ENCODE measurements at places on chromosomes 3 and 15.

GRCh38 chr3:130892759-130893375, 1.0 kb upstream of the ATP2C1 start:
- H3K36me3 ChIP-seq, result no peaks in the 10 kb centered on the region
- H3K4me3 ChIP-seq, result peak overlapping the region; percentile 87
- H3K27me3 ChIP-seq, result no peaks in the 10 kb centered on the region
- H3K27ac ChIP-seq, result peak overlapping the region; percentile 78
- DNase-seq, result peak; percentile 46

- H3K27me3 ChIP-seq, result no peaks in the 10 kb centered on the region
- peaks cover 40% of the 10 kb centered on the region for H3K4me1 ChIP-seq
- DNase-seq, result peak; percentile 47
- H3K36me3 ChIP-seq, result peaks cover 2% of the 10 kb centered on the region
- peak overlapping the region; percentile 14 for H3K27ac ChIP-seq
Observed at GRCh38 chr3:23710555-23710954, 95.2 kb upstream of the UBE2E1 start.

DNA sequence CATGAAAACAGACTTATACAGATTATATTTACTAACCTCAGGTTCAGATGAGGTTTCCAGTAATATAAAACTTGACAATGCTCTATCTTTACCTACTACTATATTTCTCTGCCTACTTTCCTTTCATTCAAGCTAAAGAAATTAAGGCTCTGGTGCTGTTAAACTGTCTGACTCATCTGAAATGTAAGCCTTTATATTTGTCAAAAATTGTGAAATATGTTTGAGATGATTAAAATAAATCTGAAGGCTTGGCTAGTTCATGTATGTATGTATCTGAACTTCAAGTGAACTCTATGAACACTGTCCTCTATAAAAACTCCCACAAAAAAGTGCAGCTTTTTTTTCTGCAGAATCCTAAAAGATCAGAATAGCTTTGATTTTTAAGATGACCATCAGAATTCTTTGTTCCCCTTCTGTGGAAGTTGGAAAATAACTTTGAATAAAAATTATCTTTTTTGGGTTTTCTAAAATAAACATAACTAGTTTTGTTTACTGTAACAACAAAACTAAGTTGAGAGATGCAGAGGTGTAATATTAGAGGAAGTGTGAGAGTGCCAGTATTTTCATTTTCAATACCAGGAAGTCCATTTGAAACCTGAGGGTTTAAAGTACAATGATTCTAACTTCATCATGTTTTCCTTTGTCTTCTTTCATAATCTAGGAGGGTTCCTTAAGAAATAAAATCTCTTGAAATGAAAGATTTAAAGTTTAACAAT, 42.2 kb downstream of the ILDR1 start:
- H3K27ac ChIP-seq, result no peak overlapping the region
- H3K4me1 ChIP-seq, result no peaks in the 10 kb centered on the region
- H3K27me3 ChIP-seq, result no peaks in the 10 kb centered on the region
- H3K4me3 ChIP-seq, result no peak overlapping the region
- DNase-seq, result no peak

DNA sequence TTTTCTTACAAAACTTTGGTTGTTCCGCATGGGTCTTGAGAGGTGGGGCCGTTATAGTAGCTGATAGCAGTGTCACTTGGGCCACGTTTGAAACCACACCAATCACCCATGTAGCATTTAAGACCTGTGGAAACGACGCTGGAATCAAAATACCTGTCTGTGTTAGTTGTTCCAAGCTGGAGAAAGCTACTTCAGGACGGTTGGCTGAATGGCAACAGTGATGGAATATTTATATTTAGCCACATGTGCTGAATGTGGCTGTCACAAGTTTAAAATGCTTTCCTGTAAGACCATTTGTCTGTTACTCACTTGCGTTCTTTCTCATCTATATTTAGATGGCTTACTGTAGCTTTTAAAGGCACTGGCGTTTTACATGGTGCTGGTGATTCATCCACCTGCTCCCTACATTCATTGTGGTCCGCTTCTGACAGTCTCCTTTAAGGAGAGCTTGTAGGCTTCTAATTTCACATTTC, 1.4 kb downstream of the DNAJA4 start:
- no peaks in the 10 kb centered on the region for H3K36me3 ChIP-seq
- DNase-seq, result no peak
- H3K4me1 ChIP-seq, result peaks cover 4% of the 10 kb centered on the region
- no peak overlapping the region for H3K27ac ChIP-seq

GRCh38 chr3:49781415-49782199, 4.7 kb downstream of the IP6K1 start:
- H3K27me3 ChIP-seq, result no peaks in the 10 kb centered on the region
- peaks cover 10% of the 10 kb centered on the region for H3K4me1 ChIP-seq
- peaks cover 19% of the 10 kb centered on the region for H3K36me3 ChIP-seq
- H3K4me3 ChIP-seq, result no peak overlapping the region
- H3K27ac ChIP-seq, result no peak overlapping the region

- no peaks in the 10 kb centered on the region for H3K36me3 ChIP-seq
- H3K27me3 ChIP-seq, result no peaks in the 10 kb centered on the region
- peaks cover 9% of the 10 kb centered on the region for H3K4me1 ChIP-seq
- no peak overlapping the region for H3K27ac ChIP-seq
- no peak for DNase-seq
Observed at GRCh38 chr3:131427226-131427625, 45.7 kb downstream of the NUDT16 start.

- H3K27me3 ChIP-seq, result no peaks in the 10 kb centered on the region
- no peak for DNase-seq
- no peak overlapping the region for H3K27ac ChIP-seq
- peaks cover 13% of the 10 kb centered on the region for H3K36me3 ChIP-seq
Observed at GRCh38 chr3:67415511-67415910, 238.9 kb downstream of the SUCLG2 start.

DNA sequence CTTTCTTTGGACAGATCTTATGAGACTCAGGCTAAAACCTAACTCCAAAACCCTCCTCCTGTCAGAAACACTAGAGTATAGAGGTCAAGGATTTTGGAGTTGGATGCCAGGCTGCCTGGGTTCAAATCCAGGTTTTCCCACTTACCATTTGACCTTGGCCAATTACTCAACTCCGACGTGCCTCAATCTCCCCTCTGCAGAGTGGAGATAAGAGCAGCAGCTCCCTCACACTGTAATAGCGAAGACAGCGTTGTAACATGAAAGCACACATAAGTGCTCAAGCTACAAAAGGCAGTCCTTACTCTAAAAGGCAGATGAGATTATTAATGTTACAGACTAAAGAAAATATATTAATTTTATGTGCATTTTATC, 90.1 kb downstream of the IGF2BP2 start:
- no peak overlapping the region for H3K4me3 ChIP-seq
- no peak for DNase-seq
- H3K27me3 ChIP-seq, result no peaks in the 10 kb centered on the region
- H3K36me3 ChIP-seq, result peaks cover 2% of the 10 kb centered on the region

- no peaks in the 10 kb centered on the region for H3K36me3 ChIP-seq
- peaks cover 3% of the 10 kb centered on the region for H3K4me1 ChIP-seq
- H3K4me3 ChIP-seq, result no peak overlapping the region
- DNase-seq, result no peak
Observed at GRCh38 chr3:169110633-169111032, 552.9 kb downstream of the MECOM start.

DNA sequence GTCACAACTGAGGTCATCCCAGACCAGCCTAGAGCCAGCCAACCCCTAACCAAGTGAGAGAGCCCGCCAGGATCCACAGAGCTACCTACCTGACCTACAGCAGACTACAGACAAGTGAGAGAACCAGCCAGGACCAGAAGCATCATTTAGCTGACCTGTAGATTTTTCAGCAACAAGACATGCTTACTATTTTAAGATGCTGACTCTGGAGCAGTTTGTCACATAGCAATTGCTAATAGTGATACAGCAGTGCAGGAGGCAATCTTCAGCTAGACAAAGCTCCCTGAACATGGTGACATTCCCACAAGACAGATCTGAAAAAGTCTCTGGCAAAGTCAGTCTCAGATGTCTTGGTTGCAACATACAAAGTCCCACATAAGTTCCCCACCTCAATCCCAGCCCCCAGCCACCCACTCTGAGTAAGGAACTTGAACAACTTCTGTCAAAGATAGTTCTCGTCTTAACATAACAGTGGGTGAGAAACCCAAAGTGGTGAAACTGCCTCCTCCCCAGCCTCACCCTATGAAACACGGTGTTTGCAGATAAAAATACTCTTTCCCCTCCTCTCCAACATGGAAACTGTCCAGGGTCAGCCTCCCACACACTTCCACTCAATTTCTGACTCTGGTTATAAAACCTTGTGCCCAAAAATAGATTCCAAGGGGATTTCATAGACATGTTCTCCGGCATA, 120.3 kb upstream of the SLC6A11 start:
- H3K4me3 ChIP-seq, result no peak overlapping the region
- H3K27ac ChIP-seq, result no peak overlapping the region
- DNase-seq, result no peak
- no peaks in the 10 kb centered on the region for H3K36me3 ChIP-seq
- H3K4me1 ChIP-seq, result no peaks in the 10 kb centered on the region

DNA sequence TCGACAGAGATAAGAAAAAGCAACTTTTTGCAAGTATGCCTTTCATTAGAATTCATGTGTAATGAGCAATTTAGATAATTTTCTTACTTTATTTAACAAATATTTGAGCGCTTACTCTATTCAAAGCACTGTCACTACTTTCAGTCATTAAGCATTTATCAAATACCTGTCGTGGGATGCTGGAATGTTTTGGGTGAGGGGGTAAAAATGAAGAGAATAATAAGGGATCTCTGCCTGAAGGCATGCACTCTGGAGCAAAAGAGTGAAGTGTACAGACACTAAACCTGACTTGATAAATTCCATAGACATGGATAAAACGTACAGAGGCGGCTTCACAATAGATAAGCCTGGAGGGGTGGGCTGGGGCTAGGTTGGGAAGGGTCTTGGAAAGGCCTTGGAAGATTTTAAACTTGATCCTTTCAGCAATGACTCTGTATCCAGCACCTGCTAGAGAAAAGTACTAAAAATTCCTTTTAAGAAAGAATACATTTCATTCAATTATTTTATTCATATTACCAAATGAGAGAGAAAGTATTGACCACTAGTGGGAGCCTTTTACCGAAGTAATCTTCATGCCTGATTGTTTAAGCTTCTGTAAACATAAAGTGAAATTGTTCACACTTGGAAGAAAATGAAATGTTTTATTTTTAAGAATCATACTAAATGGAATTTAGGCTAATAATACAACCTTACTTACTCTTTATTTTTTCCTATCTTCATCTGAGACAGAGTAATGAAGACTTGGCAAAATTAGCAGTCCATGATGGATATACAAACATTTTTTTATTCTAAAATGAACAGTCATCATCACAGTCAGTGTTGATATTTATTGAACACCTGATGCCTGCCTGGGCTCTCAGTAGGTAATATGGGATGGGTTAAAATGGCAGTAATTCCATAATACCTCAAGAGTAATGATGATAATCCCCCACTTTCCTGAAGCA, 113.2 kb downstream of the PPP2R3A start:
- H3K27me3 ChIP-seq, result no peaks in the 10 kb centered on the region
- no peak overlapping the region for H3K4me3 ChIP-seq
- no peak for DNase-seq
- H3K36me3 ChIP-seq, result peaks cover 25% of the 10 kb centered on the region

DNA sequence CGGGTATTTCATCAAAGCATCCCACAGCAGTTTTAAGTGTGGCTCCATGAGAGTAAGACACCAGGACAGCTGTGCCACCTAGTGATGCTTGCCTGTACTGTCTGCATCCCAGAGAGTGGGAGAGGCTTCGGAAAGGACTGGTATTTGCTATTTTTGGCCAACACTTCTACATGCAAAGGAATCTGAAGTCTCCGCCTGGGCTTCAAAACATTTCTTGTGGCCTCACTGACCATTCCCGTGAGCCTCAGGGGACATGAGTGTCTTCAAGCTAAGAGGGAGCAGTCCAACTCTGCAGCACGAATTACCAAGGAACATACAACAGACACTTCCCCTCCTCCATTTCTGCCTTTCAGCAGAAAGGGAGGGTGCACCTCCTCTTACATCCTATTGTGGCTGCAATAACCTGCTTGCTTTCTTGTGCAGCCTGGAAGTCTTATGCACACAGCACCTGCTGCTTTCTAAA, 177.5 kb downstream of the RORA start:
- no peak overlapping the region for H3K4me3 ChIP-seq
- peak overlapping the region; percentile 48 for H3K27ac ChIP-seq
- H3K4me1 ChIP-seq, result peaks cover 47% of the 10 kb centered on the region
- no peaks in the 10 kb centered on the region for H3K27me3 ChIP-seq
- H3K36me3 ChIP-seq, result no peaks in the 10 kb centered on the region
- peak; percentile 37 for DNase-seq

DNA sequence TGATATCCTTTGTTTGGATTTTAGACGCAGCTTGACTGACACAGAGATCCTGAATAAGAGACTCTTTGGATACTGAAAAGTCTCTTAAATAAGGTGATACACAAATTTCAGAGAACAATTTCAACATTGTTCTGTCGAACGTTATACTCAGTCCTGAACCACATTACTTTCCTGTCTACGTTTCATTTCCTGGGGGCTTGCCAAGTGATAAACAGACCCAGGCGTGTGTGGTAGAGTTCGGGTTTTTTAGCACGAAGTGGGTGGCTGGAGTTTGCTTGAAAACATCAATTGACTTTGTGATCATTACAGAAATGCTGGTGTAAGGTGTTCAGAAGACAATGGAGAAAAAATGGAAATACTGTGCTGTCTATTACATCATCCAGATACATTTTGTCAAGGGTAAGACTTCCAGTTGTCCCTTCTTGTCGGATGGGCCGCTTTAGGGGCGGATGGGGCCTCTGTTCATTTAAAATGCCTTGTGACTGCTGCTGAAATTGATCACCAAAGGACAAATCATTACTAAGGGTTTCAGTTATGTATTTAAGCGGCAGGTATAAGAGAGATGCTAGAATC, at the start of gene CD96:
Gene CD96 (plus strand): TSS at position 287 of the 573 bp plus-strand sequence. CDS start 52 bp downstream, at position 339.
- H3K36me3 ChIP-seq, result no peaks in the 10 kb centered on the region
- H3K4me3 ChIP-seq, result no peak within 1 kb of the TSS

- DNase-seq, result no peak
- H3K4me1 ChIP-seq, result peaks cover 40% of the 10 kb centered on the region
- no peak overlapping the region for H3K4me3 ChIP-seq
- no peak overlapping the region for H3K27ac ChIP-seq
- no peaks in the 10 kb centered on the region for H3K36me3 ChIP-seq
Observed at GRCh38 chr3:53158765-53159155, 2.2 kb upstream of the PRKCD start.

DNA sequence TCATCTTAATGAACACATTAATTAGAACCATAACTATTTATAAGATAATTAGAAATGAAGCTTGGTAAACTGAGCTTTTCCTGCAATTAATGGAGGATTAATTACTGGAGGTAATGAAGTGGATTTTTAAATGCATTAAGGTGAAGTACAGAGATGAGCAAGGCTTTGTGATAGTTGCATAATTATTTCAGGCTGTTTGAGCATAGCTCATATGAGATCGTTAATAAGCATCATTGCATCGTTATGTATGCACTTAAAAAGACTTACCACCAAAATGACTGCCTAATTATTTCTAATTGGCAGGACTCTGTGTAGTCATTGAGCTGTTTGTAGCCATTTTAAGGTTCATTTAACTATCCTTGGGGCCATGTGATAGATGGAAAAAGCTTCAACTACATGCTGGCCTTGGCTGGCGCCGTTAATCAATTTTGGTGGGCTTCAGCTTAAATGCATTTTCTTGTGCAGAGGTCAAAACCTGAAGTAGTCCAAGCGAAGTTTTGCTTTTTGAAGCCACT, 55.3 kb downstream of the RSRC1 start:
- H3K27ac ChIP-seq, result no peak overlapping the region
- no peaks in the 10 kb centered on the region for H3K27me3 ChIP-seq
- no peak for DNase-seq
- H3K36me3 ChIP-seq, result no peaks in the 10 kb centered on the region
